ENCODE measurements at places on chromosomes 3 and 15. TPM values are rescaled to one million over a fixed set of nuclear protein-coding genes. Genes with fewer than 3 reads are reported as not detected.

The EEFSEC gene
- total RNA-seq = 7.9 TPM

The TRH gene
- total RNA-seq = not detected

The UBA7 gene
- total RNA-seq = 21.8 TPM

The CCR1 gene
- total RNA-seq = 0.19 TPM

The EFCAB12 gene
- total RNA-seq = 0.06 TPM

The MASP1 gene
- total RNA-seq = not detected

The ZNF860 gene
- total RNA-seq = 0.75 TPM

The CRYGS gene
- total RNA-seq = 1.7 TPM

The CAPN7 gene
- total RNA-seq = 26.6 TPM

The CCDC39 gene
- total RNA-seq = not detected

The DPPA2 gene
- total RNA-seq = not detected

The AGBL1 gene
- total RNA-seq = under 0.01 TPM

The SUSD5 gene
- total RNA-seq = 22.8 TPM

The ANKRD34C gene
- total RNA-seq = not detected

The MOBP gene
- not detected for total RNA-seq

The USP13 gene
- total RNA-seq = 11.1 TPM

The NMNAT3 gene
- total RNA-seq = not detected

The UROC1 gene
- not detected for total RNA-seq

The U2SURP gene
- total RNA-seq = 61.5 TPM

The PRTG gene
- 4.7 TPM for total RNA-seq

The PTPRG gene
- total RNA-seq = 26.2 TPM

The ATP13A5 gene
- not detected for total RNA-seq

The CYP11A1 gene
- not detected for total RNA-seq

The CHRNB4 gene
- not detected for total RNA-seq

The HEG1 gene
- 19.9 TPM for total RNA-seq

The DBR1 gene
- total RNA-seq = 20.1 TPM

The TP63 gene
- 0.06 TPM for total RNA-seq

The UBAP1L gene
- total RNA-seq = 0.38 TPM

The GPR87 gene
- total RNA-seq = not detected

The CCK gene
- not detected for total RNA-seq

The SERPINI2 gene
- total RNA-seq = not detected

The FBLN2 gene
- total RNA-seq = 0.19 TPM

The PPP1R14D gene
- total RNA-seq = not detected

The CAMP gene
- total RNA-seq = not detected

The TOPBP1 gene
- 47.3 TPM for total RNA-seq

The ADAMTS17 gene
- total RNA-seq = 0.11 TPM

The LIPH gene
- not detected for total RNA-seq

The MCTP2 gene
- total RNA-seq = 0.13 TPM

The DUOX1 gene
- under 0.01 TPM for total RNA-seq

The RAB6B gene
- 0.32 TPM for total RNA-seq

The SHF gene
- total RNA-seq = 14.2 TPM

The RAP2B gene
- total RNA-seq = 20.5 TPM

The P3H2 gene
- 7.8 TPM for total RNA-seq

The NUSAP1 gene
- 169 TPM for total RNA-seq

The AP3B2 gene
- 0.40 TPM for total RNA-seq

The LRRC34 gene
- total RNA-seq = 5.4 TPM

The CISH gene
- 1.6 TPM for total RNA-seq

The LRRIQ4 gene
- not detected for total RNA-seq

The SLC22A14 gene
- total RNA-seq = not detected

The OR5H1 gene
- total RNA-seq = not detected
